Stimulated activated CD4-positive, alpha-beta T cell treated with anti-CD3 and anti-CD28 coated beads, Interleukin-1b, Interleukin-23, amount 100 ng/mL, for 1 hour (primary cell): ENCODE measurements at places on chromosomes 16 and 17.

GRCh38 chr17:27980043-27980442, 62.4 kb upstream of the NLK start:
- no peak for DNase-seq

- no peak for DNase-seq
Measured at GRCh38 chr16:78675951-78676792, 576.7 kb downstream of the WWOX start.

- no peak for DNase-seq
Measured at GRCh38 chr17:81028506-81028858, 6.5 kb upstream of the BAIAP2 start.

GRCh38 chr16:78528265-78528664, 428.8 kb downstream of the WWOX start:
- no peak for DNase-seq

DNA sequence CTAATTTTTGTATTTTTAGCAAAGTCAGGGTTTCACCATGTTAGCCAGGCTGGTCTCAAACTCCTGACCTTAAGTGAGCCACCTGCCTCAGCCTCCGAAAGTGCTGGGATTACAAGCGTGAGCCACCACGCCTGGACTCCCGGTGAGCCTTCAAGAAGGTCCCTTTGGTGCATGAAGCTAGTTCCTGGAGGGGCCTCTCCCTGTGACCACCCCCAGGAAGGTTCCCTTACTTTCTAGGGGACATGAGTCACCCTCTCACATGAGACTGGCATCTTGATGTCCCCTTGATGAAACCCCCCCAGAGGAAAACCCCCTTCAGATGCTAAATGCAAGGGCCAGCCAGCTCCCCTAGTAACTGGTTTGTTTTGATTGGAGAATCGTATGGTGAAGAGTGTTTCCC, 12.8 kb downstream of the CARHSP1 start:
- no peak for DNase-seq

DNA sequence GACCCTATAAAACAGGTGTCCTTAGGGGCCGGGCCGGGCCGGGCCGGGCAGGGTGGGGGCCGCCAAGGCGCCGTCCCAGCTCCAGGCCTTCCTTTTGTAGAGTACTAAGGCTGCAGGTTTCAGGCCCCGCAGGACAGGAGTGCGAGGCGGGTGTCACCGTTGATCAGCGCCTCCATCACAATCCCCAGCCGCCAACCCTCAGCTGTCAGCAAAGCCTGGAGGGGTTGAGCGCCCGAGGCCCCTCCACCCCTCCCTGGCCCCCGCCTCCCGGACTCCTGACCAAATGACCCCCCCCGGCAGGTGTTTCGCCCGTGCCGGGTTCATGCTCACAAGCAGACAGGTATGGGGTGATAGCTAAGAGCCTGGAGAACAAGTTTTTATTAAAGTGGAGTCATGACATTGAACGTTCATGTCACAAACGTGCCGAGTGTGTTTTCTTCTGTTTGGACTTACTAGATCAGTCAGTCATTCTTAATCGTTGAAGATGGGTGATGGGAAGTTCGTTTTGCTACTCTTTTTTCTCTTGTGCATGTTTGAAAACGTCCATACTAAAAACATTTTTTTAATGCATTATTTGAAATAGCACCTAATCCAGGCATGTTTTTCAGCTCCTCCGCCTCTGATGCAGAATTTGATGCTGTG, 534 bp downstream of the ARL2BP start:
- no peak for DNase-seq

GRCh38 chr17:74625661-74626060, 2.1 kb upstream of the CD300E start:
- no peak for DNase-seq

DNA sequence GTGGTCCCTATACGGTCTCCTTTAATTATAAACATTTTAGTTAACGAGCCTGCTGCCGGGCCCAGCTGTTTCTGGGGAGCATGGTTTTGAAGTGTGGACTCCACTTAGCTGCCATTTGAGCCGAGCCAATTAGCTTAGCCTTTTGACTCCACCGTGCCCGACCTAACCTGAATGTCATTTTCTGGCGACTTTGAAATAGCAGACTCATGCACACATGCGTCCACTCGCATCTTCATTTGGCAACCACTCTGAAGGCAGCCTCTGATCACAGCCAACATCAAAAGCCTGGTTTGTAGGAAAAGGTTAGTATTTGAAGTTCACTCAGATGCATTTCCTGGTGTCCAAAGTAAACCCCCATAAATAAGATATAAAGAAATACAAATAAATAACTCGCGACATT, 16.8 kb downstream of the AXIN2 start:
- no peak for DNase-seq

DNA sequence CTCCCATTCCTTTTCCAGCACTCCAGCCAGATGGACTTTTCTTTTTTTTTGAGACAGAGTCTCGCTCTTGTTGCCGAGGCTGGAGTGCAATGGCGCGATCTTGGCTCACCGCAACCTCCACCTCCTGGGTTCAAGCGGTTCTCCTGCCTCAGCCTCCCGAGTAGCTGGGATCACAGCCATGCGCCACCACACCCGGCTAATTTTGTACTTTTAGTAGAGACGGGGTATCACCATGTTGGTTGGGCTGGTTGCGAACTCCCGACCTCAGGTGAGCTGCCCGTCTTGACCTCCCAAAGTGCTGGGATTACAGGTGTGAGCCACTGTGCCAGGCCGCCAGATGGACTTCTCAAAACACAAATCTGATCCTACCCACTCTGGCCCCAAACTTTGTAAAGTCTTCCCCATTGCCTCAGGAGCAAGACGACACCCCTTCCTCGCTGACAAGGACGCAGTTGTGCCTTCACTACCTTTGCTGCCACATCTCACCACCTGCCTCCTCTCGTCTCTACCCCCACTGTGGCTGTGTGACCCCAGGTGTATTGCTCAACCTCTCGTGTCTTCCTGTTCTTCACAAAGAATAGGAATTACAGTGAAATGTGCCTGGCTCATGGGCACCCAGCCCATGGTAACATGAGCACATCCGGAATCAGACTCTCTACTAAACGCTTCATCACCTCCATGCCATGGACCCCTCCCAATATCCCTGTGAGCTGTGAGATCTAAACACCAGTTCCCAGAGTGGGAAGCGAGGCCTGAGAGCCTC, 3.7 kb upstream of the BANP start:
- DNase-seq: no peak

DNA sequence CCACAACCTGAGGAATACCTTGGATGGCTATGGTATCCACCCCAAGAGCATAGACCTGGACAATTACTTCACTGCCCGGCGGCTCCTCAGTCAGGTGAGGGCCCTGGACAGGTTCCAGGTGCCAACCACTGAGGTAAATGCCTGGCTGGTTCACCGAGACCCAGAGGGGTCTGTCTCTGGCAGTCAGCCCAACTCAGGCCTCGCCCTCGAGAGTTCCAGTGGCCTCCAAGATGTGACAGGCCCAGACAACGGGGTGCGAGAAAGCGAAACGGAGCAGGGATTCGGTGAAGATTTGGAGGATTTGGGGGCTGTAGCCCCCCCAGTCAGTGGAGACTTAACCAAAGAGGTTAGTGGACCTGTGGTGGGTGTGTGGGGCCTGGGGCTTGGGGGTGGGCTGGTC, 3.1 kb downstream of the NFE2L1 start:
- no peak for DNase-seq
